ENCODE measurements at places on chromosomes 2 and 18.

DNA sequence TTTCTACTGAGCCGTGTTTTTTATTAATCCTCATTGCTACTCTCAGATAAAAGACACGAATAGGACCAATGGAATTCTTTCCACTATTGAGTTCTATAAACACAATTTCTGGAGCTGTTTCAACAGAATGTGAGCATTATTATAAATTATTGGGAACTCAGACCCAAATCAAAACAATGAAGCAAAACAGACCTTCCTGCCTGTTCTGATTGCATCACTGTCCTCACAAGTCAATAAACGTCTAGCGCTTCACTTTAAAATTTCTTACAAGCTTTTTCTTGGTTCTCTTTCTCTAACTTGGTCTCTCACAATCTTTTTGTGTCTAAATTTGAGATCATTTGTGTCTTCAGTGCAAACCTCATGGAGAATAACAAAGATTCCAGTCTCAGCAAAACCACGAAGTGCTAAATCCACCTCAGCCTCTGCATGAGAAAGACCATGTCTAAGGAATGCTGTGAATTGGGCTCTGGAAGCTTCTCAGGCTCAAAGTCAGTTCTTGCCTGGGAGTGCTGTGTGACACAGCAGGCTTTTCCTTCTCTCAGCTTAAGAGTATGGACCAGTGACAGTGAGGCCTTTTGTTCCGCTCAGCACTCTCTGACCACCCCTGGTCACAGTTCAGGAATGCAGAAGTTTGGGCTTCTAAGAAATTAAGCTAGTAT lies 22.8 kb downstream of the ARHGAP28 start:
- no peak for DNase-seq

DNA sequence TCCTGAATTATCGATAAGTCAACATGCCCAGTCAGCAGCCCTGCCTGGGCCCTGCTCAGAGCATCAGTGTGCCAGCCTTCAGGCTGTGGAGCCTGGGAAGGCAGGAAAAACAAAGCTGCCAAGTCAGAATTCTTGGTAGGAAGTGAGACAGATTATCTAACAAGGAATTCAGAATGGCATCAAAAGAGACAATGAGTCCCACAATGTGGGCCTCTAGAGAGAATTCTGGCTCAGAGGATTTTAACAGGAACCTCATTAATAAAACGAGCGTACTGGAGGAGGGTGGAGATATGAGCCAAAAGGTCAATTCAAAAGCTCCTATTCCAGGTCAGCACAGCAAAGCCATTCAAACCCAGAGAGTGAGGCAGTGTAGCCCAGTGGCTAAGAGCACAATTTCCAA lies 327.6 kb upstream of the MMADHC start:
- DNase-seq = no peak

- no peak for DNase-seq
These were observed 1342.0 kb upstream of the ZEB2 start for GRCh38 chr2:145861940-145862339.

DNA sequence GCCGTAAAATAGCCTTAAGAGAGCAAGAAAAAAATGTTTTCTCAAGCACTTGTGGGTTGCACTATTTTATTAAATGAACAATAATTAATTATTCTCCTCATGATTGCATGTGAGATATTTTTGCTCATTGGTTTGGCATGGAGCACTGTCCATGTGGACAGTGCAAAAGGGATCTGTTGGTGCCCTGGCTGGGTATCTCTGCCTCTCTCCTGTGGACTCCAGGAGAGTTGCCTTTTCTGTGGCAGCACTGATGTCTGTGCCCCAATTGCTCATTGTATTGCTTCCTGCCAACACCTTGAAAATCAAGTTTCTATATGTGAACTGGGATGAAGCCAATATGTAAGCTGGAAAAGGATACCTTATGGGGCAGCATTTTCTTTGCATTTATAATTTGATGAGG lies 131.7 kb downstream of the SETBP1 start:
- DNase-seq = no peak

- no peak for DNase-seq
These were observed 62.9 kb downstream of the ACKR3 start for GRCh38 chr2:236632295-236633218.

- DNase-seq = no peak
These were observed 64.4 kb upstream of the FSIP2 start for GRCh38 chr2:185674232-185674631.

DNA sequence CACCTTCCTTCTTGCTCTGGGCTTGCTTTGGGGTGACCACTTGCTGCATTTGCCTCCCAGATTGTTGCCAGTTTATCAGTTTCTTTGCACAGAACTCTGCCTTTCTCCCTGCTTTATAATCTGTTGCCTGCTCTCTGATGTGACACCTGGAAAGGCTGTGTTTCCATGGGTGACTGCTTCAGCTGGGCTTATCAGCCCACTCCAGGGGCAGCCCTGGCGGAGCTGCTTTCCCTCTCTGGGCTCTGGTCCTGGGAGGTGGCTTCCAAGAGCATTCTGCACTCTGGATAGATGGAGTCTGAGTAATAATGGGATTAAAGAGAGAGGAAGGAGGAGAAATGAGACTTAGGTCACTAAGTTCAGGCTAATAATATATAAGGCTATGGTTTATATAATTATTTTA lies 352.7 kb downstream of the TSN start:
- no peak for DNase-seq

DNA sequence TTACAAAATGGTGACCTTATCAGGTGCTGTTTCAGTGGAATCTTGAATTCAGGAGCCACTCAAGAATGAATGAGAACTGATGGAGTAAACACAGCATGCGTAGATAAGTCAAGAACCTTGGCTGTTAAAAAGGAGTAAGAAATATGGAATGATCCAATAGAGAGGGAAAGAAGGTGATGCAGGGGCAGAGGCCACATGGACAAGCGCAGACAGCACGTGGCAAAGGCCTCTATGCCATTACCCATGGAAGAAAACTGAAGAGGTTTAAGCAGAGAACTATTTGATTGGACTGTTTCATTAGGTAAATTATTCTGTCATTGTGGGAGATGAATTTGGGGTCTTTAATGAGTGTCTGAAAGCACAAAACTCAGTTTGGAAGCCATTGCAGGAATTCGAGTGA lies 142.4 kb upstream of the RASGRP3 start:
- DNase-seq = no peak

DNA sequence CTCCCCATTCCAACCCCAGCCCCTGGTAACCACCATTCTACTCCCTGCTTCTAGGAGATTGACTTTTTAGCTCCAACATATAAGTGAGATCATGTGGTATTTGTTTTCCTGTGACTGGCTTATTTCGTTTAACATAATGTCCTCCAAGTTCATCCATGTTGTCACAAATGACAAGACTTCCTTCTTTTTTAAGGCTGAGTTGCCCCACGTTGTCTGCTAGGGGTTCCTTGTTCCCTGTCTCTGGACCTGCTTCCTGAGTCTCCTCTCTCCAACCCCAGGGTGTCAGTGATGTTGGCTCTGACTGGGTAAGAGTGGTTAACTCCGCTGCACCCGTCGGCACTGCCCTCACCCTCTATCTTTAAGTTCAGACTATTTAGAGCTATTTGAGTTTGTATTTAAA lies 175.2 kb downstream of the SH3RF3 start:
- DNase-seq = no peak

GRCh38 chr18:27749194-27749593 lies 427.7 kb downstream of the CDH2 start:
- DNase-seq = no peak

DNA sequence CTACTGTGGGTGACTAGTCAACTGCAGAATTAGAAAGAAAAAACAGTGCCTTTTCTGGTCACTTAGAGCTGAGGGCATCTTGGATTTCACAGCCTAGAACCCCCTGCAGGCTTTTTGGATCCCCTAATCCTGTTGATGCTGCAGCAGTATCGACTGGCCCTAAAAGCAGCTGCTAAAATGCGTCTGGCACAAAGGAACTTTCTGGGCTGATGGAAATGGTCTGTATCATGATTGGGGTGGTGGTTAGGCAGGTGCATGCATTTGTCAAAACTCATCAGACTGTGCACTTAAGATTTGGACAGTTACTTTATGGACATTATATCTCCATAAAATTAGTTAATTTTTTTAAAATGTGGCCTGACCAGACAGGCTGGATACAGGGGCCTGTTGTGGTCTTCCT lies 149.8 kb downstream of the KLHL29 start:
- no peak for DNase-seq

DNA sequence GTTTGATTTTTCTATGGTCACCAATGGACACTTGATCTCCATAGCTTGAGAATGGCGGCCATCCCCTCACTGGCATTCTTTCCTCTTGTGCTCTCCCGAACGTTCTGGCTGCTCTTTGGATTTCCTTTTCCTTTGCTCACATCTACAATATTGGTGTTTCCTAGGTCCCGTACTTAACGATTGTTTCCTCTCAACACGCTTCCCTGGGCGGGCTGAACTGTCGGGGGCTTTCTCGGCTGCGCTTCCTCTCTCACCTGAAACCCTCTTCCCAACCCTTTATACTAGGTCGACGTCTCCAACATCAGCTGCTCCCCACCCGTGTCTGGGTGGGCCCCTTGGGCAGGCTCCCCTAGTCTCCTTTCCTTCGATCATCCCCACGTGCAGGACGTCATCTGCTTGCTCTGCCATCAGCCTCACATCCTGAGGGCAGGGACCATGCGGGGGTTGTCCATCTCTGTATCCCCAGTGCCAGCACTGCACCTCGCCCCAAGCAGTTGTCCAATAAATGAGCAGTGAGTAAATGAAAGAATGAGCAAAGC lies 634 bp upstream of the DIS3L2 start:
- no peak for DNase-seq

DNA sequence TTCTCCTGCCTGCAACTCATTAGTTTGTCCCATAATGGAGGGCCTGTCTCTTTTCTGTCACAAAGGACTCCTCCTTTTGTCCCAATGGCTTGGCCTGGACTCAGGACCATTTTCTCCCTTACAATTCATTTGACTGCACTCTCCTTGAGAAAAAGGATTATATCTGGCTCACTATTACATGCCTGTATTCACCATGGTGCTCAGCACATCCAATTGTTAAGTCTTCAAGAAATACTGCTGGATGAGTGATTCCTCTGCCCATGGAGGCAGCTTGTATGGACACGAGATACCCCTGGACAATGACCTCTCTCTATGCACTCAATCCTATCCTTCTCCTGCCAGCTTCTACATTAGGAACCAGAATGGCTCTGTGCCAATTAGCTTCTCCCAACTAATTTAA lies 47.0 kb downstream of the CHST9 start:
- DNase-seq = no peak

- no peak for DNase-seq
These were observed 65.4 kb downstream of the LRRFIP1 start for GRCh38 chr2:237692601-237693290.

GRCh38 chr2:9797681-9798556 lies 45.4 kb upstream of the TAF1B start:
- DNase-seq = no peak

GRCh38 chr2:19733390-19733789 lies 168.4 kb downstream of the TTC32 start:
- no peak for DNase-seq
